ENCODE measurements at places on chromosomes 6 and 20.

DNA sequence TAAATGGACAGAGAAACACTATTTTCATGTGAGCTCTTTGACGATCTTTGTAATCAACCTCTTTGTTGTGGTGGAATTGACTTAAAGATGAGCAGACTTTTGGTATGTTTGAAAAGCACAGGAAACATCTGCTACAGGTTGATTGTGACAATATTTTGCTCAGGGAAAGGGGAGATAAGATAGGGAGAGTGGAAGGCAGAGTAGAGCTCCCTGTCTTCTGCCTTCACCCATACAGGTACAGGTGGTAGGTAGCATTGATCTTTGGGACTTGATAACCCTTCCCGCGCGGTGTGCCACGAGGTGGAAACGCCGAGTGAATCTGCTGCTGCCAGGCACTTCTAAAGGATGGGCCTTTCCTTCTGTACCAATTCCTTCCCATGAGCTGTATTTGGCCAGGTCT, 183.6 kb downstream of the UTRN start:
- no peak for DNase-seq

DNA sequence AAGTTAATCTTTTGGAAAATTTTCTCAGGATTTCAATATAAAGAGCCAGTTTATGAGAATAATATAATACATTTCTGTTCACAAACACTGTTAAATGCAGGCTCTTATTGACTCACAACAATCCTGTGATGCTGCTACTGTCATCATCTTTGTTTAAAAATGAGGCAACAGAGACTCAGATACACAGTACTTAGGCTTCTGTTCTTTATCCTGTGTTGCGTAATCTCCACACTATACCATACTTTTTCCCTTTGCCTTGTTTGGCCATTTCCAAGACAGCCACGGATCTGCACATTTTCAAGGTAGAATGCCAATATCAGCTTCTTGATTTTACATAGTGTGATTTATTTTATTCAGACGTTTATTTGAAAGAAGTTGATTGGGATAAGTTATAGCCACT, 699.0 kb upstream of the CITED2 start:
- DNase-seq = no peak

- DNase-seq = no peak
These were observed 66.4 kb downstream of the CLIC5 start for GRCh38 chr6:45949256-45949655.

DNA sequence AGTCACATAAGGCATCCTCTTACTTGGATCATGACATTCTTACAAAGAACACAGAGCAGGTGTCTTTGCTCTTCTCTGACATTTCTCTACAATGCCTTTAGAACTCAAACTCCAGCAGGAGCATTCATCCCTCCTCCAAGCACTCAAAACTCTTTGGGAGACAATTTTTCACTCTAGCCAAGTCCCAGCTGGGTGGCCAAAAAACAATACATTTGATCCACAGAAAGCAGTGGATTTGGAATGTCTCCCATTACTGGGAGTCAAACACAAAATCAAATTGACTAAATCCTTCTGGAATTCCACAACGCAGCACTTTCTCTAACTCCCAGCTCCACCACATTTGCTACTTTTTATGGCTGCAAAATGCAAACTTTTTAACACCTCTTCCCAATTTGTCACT, 108.6 kb upstream of the VGLL2 start:
- DNase-seq = no peak

- no peak for DNase-seq
These were observed 8.3 kb upstream of the TNXB start for GRCh38 chr6:32117461-32117860.

DNA sequence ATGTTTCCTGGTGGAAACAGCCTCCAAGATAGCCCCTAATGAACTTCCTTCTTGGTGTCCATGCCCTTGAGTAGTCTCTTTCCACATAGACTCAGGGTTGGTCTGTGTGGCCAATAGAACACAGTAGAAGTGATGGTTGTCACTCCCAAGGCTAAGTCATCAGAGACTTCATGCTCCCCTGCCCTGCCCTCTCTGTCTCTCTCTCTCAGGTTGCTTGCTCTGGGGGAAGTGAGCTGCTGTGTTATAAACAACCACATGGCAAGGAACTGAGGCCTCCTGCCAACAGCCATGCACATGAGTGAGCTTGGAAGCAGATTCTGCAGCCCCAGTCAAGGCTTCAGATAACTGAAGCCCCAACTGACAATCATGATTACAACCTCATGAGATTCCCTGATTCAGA, 85.3 kb upstream of the SLC22A16 start:
- DNase-seq = no peak

GRCh38 chr6:72246926-72247325, 360.6 kb downstream of the RIMS1 start:
- DNase-seq = no peak

- no peak for DNase-seq
These were observed 293.5 kb downstream of the UTRN start for GRCh38 chr6:144578385-144579350.

- DNase-seq = no peak
These were observed 23.8 kb downstream of the SLC22A23 start for GRCh38 chr6:3433005-3433404.

DNA sequence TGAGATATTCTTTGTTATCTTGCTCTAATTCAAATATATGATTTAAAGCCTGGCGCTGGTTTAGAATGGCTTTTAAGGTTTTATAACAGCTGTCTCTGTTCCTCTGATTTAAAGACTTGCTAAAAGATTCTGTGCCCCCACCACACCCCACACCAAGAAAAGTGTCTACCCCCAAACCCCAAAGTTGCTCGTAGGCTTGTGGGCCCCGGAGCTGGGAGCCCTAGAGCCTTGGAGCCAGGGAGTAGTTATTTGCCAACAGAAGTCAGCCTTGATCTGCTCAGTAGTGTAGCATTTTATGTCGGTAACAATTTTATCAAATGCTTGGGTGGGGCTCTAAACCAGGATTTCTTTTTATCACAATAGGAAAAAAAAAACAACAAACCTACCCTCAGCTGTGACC, 105.2 kb upstream of the TRAF3IP2 start:
- peak; percentile 49 for DNase-seq

- no peak for DNase-seq
These were observed 17.1 kb downstream of the THBS2 start for GRCh38 chr6:169236545-169236944.

DNA sequence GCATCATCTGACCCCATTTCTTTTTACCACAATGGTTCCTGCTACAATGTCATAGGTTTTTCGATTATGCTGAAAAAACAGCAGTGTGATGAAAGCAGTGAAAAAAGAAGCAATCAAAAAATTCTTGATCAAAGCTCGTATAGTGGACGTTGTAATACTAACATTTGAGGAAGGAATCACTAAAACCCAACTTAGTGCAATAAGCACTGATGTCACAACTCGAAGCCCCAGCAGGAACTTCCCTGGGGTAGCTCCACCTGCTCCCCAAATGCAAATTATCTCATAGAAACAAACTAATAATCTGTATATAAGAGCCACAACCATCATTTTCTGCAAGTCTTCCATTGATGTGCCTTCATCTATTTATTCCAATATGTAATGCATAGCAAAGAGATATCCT, 285.6 kb upstream of the SGK1 start:
- no peak for DNase-seq

DNA sequence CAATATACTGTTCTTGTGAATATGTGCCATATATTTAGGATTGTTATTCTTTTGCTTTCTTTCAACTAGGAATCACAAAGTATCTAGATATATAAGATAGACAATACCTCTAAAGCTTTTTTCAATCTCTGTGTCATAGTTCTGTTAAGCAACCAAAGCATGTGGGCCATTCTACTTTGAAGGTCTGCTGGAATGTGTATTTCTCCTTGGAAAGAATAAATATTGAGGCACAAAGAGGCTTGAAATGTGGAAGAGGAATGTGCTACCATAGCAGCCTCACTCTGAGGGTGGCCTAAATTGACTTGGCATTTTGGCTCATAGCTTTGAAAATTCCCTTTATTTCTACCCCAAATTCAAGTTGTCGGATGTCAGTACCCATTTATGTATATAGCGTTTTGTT, 488.5 kb upstream of the MAN1A1 start:
- no peak for DNase-seq

- no peak for DNase-seq
These were observed 72.5 kb downstream of the ARHGAP18 start for GRCh38 chr6:129637340-129638054.

GRCh38 chr6:56525974-56526789, 116.5 kb downstream of the DST start:
- DNase-seq = no peak

GRCh38 chr6:53604623-53605190, 59.8 kb upstream of the GCLC start:
- no peak for DNase-seq

- DNase-seq = no peak
These were observed 198.3 kb downstream of the ZNF217 start for GRCh38 chr20:53395188-53395923.

DNA sequence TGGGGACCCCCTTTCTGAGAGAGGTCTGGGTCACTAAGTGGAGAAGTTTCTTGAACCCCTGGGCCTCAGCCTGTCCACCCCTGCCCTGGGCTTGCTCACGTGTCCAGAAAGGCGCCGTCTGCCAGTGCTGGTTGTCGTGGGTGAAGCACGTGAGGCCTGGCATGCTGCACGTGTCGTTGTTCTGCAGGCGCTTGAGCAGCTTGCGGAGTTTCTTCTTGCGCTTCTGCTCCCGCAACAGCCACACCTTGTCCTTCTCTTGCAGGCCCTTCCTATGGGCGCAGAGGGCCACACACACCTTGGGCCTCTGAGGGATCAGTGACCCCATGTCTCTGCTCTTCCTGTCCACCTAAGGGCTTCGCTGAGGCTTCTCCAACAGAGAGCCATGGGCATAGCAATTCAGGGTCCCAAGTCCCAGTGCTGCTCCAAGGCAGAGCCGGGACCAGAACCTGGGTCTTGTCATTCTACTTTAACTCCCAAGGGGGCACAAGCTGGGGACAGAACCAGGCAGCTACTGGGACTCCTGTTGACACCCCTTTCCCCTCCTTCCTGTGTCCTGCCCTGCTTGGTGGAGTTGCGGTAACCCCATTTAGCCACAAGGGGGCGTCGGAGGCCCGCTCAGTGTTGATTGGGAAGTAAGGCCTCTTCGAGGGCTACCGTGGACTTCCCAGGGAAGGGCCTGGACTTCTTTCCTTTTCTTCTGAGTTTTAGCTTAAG, 121.8 kb downstream of the SULF2 start:
- DNase-seq = peak; percentile 37

- DNase-seq = no peak
These were observed 45.2 kb downstream of the TOX2 start for GRCh38 chr20:43959920-43960227.

- DNase-seq = no peak
These were observed 104.9 kb upstream of the PRDM1 start for GRCh38 chr6:105981002-105981887.

DNA sequence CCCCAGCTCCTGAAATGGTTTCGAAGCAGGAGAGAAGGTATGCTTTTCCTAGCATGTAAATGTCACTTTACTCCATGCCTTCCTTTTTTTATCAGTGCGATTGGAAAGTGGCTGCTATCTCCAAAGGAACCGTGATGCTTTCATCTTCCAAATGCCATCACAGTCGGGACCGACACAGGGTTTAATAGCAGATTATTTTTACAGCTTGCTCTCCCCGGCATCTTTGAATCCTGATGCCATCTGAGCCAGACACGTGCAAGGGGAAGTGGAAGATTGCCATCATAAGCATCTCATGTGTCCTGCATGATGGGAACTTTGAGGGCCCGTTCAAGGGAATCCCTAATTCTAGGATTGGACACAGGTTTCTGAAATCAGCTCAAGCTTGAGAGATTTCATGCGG, 253.4 kb upstream of the KCNG1 start:
- DNase-seq = no peak

DNA sequence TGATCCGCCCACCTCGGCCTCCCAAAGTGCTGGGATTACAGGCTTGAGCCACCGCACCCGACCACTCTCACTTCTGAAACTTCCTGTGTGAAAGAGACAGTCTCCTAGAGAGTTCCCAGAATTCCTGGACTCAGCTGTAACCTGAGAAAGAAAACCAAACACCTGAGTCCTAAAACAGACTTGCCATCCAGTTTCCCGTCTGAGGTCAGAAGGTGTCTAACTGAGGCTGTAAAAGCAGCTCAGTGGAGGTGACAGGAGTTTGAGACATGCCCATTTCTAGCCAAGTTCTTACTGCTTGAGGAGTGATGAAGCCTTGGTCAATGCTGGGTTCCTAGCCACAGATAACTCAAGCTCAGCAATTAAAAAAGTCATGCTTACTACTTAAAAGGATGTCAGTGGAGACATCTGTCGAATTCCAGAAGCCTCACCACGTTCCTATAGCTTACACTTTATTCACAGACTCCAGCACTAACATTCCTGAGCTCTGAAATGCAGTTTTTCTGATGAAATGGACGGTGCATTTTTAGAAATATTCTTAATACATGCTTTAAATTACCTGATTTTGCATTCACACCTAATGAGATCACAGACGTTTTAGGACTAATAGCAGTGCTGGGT, 6.1 kb downstream of the UQCC2 start:
- DNase-seq = no peak

GRCh38 chr20:58444746-58445255, 55.8 kb downstream of the VAPB start:
- DNase-seq = no peak

- DNase-seq = no peak
These were observed 3.4 kb downstream of the KCNB1 start for GRCh38 chr20:49478754-49479689.

DNA sequence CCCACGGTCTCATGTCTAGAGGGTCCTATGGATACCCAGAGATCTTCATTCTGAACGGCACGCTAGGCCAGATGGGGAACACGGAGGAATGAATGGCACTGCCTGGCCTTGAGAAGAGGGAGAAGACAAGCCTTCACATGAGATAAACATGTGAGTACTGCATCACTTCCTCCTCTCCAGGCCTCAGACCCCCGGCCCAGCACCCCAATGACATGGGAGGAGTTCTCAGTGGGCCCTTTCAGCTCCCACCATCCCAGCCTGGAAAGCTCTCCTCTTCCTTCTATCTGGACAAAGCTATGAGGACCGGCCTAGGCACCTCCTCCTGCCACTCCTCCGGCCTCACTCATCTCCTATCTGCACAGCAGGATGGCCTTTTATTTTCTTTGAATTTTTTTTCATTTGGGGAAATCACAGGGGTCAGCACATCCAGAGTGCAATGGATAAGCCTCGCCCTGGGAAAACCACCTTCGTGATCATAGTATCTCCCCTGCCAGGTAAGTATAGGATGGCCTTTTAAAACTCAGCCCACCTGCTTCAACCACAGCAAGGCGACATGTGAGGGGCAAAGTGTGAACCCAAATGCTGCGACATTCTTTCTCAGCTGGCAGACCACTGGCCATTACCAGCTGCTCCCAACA, 39.2 kb upstream of the CDKN1A start:
- no peak for DNase-seq

DNA sequence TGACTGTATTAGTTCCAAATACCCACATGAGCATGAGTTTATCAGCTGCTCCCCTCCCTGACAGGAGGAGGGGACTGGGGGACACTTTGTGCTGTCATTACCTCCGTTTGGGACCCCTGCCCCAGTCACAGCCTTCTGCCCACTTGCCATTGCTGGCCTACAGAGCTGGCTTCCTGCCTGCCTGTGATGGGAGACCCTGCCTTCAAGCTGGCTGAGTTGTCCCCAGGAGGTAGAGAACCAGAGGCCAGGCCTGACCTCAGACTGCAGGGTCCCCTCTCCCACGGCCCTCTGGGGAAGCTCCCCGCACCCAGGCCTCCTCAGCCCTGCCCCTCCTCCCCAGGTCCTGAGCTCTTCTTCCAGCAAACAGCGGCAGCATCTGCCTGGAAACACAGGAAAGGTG, 105.5 kb downstream of the JPH2 start:
- DNase-seq = no peak

All from NCI-H1105 treated with DMSO at 0.1 percent for 48 hours (cell line).